ENCODE measurements at places on chromosomes 2 and 18.

- DNase-seq, result no peak
Observed at GRCh38 chr18:11689669-11690565, 853 bp downstream of the GNAL start.

DNA sequence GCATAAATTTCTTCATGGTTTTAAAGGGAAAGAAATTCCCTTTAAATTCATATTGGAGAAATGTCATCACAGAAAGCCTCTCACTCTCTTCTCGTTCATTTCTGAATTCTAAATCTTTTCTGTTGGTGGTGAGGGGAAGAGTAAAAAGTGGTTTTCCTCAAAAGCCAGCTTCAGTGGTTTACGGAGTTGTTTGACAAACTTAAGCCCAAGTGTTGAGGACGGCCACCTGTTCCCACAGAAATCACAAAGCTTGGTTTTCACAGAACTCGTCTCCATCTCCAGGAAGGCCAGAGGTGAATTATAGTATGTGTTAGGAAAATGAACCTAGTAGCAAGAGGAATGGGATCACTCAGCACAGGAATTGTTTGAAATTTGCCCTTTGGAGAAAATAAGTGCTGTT is 316.2 kb downstream of the PDE11A start:
- no peak for DNase-seq

DNA sequence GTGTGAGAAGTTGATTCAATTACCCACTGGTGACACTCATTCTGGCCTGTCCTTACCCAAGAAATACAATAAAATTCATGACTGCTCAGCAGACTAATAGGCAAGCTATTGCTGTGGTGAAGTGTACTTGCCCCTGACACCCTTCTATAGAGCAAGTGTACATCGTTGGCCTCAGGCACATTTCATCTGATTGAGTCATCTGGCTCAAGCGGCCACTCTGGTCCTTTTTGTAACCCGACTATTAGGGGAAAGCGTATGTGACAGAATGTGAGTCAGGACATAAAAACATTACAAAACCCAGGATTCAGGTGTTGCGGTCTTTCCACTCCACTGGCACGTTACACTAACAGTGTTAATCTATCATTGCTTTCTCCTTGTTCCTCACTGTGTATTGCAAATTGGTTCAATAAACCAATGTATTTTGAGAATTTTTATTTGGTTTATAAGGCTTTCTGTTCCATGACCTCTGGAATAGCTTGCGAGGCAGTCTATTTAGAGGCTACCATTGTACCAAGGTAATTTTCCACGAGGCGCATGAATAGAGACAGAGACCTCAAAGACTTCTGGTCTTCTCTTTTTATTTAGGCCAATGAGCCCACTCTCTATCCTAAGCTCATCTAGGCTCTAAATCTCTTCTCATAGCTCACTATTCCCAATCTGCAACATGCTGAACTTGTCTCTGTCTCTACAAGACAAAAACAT is 10.2 kb upstream of the TTC32 start:
- DNase-seq, result no peak

- DNase-seq, result no peak
Observed at GRCh38 chr2:191170773-191171172, 20.0 kb upstream of the STAT4 start.

DNA sequence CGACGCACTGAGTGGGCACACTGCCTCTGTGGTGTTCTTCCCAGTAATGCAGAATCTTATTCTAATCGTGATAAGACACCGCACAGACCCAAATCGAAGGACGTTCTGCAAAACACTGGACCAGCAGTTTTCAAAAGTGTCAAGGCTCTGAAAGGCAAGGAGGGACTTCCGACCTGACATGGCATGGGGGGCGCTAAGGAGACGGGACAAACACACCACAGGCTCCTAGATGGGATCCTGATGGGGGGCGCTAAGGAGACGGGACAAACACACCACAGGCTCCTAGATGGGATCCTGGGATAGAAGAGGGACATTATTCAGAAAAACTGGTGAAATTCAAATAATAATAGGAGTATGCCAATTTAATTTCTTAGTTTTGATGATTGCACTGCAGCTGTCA is 191.4 kb downstream of the LDLRAD4 start:
- DNase-seq, result no peak

DNA sequence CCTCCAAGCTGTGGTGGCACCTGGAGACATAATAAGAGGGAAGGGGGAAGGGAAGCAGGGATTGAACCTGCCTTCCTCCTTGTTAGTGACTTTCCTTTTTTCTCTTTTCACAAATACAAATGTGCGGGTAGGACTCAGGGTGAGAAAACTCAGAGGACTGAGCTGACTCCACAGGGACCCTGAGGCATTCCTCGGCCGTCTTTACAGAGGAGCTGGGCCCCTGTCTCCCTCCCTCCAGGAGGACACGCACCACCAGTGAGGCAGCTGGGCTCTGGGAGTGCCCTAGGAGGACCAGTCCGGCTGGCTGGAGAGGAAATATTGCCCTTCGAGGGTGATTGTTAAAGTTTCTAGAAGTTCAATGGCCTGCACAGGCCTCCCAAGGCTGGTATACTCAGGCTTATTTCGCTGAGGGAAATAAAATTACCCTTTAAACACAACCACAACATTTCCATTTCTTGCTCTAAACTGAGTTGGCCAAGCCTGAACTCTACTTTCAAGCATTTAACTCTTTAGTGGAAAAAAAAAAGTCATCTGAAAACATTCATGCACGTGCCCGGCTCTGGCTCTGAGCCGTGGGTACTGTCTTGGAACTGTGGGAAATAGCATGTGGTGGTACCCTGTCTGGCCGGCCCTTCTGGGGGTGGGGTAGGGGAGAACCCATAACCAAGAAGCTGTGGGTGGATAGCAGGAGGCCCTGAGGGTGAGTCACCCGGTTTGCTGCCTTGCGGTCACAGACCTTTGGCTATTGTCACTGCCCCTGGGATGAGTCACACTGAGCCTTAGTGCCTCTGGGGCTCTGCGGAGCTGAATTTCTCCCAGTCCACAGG is 116.0 kb downstream of the COPS8 start:
- no peak for DNase-seq

- DNase-seq, result no peak
Observed at GRCh38 chr2:163709270-163709669, 26.5 kb downstream of the FIGN start.

- no peak for DNase-seq
Observed at GRCh38 chr2:181742922-181743722, 62.8 kb upstream of the NEUROD1 start.

DNA sequence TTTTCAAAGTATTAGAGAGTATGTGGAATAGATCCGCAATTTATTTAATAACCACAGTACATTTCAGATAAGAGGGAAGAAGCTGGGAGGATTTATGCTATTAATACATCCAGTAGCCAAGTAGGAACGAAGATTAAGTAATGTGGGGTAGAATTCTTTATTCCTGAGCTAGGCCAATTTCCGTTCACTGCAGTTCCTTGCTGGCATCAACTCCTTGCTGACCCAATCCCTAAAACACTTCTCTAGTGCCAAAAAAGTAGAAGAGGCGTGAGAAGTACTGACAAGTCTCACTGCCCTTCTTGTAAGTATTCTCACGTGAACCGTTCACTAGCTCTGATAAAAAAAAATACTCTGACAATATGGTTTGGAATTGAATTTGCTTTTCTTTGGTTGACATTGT is 211.4 kb downstream of the EPHA4 start:
- no peak for DNase-seq

GRCh38 chr2:36338827-36339145 is 16.8 kb upstream of the CRIM1 start:
- DNase-seq, result no peak

DNA sequence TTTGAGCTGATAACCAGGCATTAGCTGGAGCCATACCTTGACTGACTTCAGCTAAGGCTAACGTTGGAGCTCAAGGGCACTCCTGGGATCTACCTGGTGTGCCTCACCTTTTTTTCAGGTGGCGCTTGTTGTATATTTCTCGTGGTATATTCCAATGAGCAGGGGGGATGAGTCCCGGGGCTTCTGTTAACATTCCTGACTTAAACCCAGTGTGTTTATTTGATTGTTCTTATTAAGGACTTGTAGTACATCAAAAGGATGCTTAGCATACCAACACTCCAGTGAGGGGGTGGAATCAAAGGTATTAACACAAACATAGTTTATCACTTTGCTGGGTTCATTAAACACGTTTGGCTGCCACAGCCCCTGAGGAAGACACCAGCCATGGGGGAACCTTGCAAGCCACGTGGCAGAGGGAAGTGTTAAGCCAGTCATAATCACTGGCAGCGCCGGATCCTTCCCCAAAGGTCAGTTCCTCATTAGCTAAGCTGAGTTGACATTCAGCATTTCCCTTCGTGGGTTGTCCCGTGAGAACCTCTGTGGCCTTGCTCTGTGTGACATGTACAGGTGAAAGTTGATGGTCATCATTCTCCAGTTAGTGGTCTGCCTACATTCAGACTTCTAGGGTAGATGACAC is 119.5 kb upstream of the MCFD2 start:
- peak; percentile 59 for DNase-seq
